NCI-H2081 treated with DMSO at 0.1 percent for 48 hours (cell line): ENCODE measurements at places on chromosomes 7 and 10.

- no peak for DNase-seq
These were observed 82.6 kb downstream of the CPEB3 start for GRCh38 chr10:92208157-92208720.

- no peak for DNase-seq
These were observed 199.0 kb downstream of the GPR37 start for GRCh38 chr7:124566583-124566982.

GRCh38 chr7:42617071-42617765 is 294.7 kb downstream of the C7orf25 start:
- DNase-seq, result no peak

DNA sequence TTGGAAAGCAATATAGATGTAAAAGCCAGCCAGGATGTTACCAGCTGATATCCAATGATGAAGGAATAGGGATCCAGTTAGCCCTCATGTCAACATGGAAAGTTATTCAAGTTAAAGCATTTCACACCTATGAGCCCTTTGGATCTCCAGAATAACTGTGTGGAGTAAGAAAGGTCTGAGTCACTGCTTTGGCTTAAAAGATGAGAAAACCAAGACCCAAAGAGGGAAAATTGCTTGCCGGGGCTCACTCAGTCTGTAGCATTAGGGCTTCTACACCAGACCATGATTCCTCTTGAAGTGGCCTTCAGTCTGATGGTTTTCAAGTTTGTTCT is 12.6 kb downstream of the LSM5 start:
- no peak for DNase-seq

- no peak for DNase-seq
These were observed 33.8 kb upstream of the RBM20 start for GRCh38 chr10:110610308-110610774.

GRCh38 chr10:11009471-11010308 is 8.0 kb upstream of the CELF2 start:
- DNase-seq, result no peak

- DNase-seq, result no peak
These were observed 30.7 kb upstream of the ADCY1 start for GRCh38 chr7:45543473-45543872.

DNA sequence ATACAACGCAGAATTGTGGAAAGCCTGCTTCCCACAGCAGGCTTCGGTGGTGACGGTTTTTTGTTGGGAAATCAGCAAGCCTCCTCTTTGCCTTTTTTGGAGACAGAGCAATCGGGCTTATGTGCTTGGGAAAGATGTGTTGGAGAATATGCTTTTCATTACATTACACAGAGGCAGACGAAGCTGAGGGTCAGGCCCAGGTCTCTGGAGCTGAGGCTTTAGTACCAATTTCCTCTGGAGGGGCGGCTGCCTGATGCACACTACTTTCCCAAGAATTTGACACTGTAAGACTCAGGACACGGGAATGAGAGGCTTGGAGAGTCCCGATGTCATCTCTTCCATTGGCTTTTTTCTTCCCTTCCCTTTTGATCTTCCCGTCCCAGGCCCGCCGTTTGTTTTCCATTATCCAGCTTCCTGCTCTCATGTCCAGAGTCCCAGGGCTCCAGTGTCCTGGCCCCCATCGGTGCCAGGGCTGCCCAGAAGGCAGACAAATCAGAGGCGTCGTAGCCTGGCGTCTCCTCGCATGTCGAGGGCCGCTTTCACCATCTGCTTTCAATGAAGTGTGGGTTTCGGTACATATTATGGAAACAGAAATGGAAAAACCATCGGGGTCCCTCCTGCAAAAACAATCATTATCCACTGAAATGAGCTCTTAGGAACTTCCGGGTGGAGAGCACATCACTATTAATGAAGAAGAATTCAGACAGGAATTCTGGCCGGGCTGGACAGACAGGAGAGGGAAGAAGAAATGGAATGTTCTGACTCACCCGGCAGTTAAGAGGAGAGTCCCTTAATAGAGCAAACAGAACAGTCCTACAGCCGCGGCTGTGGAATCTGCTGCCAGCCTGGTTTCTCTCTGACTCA is 123.0 kb upstream of the JCAD start:
- no peak for DNase-seq

- no peak for DNase-seq
These were observed 1256.1 kb upstream of the LRRN3 start for GRCh38 chr7:109834851-109835250.

DNA sequence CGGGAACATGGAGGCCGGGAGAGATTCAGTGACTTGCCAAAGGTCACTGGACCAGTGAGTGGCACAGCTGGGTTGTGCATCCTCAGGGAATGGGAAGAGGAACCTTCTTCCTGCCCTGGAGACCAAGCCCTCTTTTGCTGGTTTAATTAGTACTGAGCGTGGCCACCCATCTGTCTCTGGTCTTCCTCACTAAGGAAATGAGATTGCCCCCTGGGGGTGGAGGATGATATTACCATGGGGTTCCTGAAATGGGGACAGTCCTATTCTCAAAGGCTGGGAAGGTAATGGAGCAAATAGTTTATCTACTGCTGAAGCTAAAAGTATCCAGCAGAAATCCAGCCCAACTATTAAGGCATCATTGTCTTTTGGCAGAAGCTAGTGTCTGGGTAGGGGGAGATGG is 98.6 kb upstream of the FGFR2 start:
- no peak for DNase-seq

- no peak for DNase-seq
These were observed 69.7 kb downstream of the ANLN start for GRCh38 chr7:36459236-36459960.

GRCh38 chr10:67837541-67838314 is at the start of gene DNAJC12:
DNAJC12 (minus strand) TSS chr10:67838188; CDS start chr10:67838011, 177 bp downstream.
- DNase-seq, result peak; percentile 67

DNA sequence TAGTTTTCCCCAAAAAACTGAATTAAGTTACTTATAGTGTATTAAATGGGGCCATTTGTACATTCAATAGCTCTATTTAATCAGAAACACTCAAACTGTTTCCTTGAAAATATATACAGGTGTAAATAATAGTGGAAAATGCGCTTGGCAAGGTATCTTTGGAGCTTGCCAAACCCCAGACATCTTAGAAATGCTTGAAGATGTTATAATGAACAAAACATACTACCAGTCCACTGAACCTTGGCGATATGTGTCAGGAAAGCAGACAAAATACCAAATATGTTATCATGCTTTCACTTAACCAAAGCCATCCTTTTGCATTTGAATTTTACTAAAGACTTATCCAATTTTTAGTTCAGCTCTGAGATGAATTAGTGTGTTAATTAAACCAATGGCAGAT is 352.7 kb upstream of the SEMA3A start:
- no peak for DNase-seq

GRCh38 chr7:151427705-151428377 is 12.1 kb downstream of the CRYGN start:
- DNase-seq, result no peak

GRCh38 chr7:108001764-108002725 is 916 bp downstream of the LAMB1 start:
- DNase-seq, result no peak

DNA sequence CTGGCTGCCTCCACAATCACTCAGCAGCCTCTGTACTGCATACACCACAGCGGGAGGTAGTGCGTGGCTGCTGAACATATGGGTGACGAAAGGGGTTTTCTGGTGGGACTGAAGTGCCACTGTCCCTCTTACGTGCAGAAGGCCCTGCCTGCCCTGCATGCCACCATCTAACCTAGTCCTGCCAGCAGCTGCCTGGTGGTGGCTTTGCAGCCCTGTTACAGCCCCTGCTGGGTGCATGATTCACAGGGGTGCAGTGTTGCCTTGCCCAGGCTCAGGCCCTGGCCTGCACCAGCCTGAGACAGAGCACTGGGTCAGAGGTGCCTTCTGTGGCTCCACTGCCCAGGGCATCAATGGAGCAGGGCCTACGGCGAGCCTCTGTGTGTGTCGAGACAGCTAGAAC is 50.1 kb downstream of the SYPL1 start:
- no peak for DNase-seq

DNA sequence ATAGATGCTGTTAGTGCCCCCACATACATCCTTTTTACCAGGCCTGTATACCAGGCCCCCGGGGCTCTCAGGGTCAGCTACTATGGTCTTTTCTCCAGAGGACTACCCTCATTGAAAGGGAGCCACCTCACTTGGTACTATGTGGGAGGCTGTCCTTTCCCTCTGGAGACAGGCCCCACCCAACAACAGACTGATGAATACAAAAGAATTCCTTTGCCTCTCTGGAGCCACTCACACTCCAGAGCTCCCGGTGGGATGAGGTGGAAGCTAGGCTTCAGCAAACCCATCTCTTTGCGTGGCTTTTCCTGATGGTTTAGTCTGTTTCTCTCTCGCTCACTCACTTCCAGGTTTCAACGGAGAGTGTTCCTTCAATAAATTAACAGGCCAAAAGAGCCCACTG is 30.3 kb downstream of the ANKMY2 start:
- no peak for DNase-seq
